Activated T-helper 2 cell treated with anti-CD3 and anti-CD28 coated beads, Interferon-gamma antibody, Interleukin-2, Interleukin-4, amounts not matched to agents 10 μg/mL and 5 μg/mL and 100 μg/mL, durations not matched to agents 14 hours and 24 hours and 36 hours (primary cell): ENCODE measurements at places on chromosomes 4 and X. TPM values are rescaled to one million over a fixed set of nuclear protein-coding genes. Genes with fewer than 3 reads are reported as not detected.
A peak's percentile ranks its signal among the peaks of the same experiment; 100 is the strongest.

AP1S2 gene
- 33.8 and 35.5 TPM in 2 replicates for total RNA-seq

ZNF41 gene
- total RNA-seq: 8.7 and 9.7 TPM in 2 replicates

GLRA3 gene
- total RNA-seq: not detected in 2 replicates

PAGE1 gene
- total RNA-seq: not detected in 2 replicates

SH2D1A gene
- total RNA-seq: 54.9 and 57.7 TPM in 2 replicates

MAGEA3 gene
- total RNA-seq: not detected in 2 replicates

UGT2B17 gene
- total RNA-seq: not detected in 2 replicates

SLC39A8 gene
- total RNA-seq: 136 TPM in 2 replicates

- no peak overlapping the region for H3K27ac ChIP-seq
- H3K27me3 ChIP-seq: no peaks in the 10 kb centered on the region
- H3K4me1 ChIP-seq: no peaks in the 10 kb centered on the region
- no peak for DNase-seq
Measured at GRCh38 chr4:74109870-74110605, 11.0 kb upstream of the CXCL2 start.

DNA sequence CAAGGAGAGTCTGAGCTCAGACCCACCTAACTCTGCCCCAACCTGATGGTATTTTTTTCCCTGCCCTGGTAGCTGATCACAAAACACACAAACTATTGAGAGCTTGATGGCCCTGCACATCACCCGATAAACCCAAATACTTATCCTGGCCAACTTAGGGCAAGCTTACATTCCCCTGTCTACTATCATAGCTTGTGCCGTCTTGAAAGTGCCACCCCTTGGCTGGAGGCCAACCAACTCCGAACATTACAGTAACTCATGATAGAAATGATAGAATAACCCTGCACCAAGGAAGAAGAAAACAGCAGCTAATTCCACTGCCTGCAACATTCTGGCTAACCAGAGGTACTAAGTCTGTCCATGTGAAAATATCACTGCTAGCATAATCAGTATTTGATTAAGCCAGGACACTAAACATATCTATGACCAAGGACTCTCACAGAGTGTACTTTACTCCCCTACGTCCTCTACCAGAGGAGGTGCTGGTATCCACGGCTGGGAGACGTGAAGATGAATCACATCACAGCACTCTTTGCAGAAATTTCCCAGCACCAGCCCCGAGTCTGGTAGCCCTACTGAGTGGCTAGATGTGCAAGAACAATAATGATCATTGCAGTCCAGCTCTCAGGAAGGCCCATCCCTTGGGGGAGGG, 8.9 kb downstream of the STBD1 start:
- no peak overlapping the region for H3K27ac ChIP-seq
- no peak for DNase-seq

- H3K27me3 ChIP-seq: peaks cover 8% of the 10 kb centered on the region
- no peaks in the 10 kb centered on the region for H3K4me1 ChIP-seq
- no peak within 1 kb of the TSS for H3K27ac ChIP-seq
- no peak within 1 kb of the TSS for H3K4me3 ChIP-seq
- no peaks in the 10 kb centered on the region for H3K36me3 ChIP-seq
- DNase-seq: no peak
Measured at GRCh38 chr4:185811509-185812364, at the start of gene SORBS2. Gene SORBS2 (minus strand): TSS chr4:185812194. CDS start chr4:185690571, 121,623 bp downstream.

DNA sequence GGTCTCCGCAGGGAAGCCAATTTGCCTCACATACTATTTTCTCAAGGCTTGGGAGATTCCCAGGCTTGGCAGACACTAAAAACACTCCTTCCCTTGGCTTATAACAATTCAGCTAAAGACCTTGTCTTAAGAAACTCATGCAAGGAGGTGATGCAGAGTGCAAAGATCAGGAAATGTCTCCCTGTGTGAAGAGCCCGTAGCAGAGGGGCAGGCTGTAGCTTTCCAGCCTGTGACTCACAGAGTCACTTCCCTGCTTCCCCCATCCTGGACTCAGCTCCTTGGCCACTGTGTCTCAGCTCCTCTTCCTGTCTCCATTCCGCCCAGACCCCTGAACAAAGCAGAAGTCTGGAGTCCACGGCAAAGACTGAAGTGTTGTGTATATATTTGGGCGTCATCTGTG, 56.1 kb downstream of the KDR start:
- H3K36me3 ChIP-seq: no peaks in the 10 kb centered on the region
- H3K27ac ChIP-seq: no peak overlapping the region
- no peaks in the 10 kb centered on the region for H3K4me1 ChIP-seq
- H3K4me3 ChIP-seq: no peak overlapping the region
- no peak for DNase-seq
- no peaks in the 10 kb centered on the region for H3K27me3 ChIP-seq

- no peak overlapping the region for H3K27ac ChIP-seq
- H3K4me1 ChIP-seq: peaks cover 19% of the 10 kb centered on the region
- peaks cover 58% of the 10 kb centered on the region for H3K27me3 ChIP-seq
- H3K4me3 ChIP-seq: no peak overlapping the region
- DNase-seq: no peak
- H3K36me3 ChIP-seq: peaks cover 6% of the 10 kb centered on the region
Measured at GRCh38 chr4:56659946-56660345, 21.1 kb downstream of the HOPX start.

- H3K27me3 ChIP-seq: no peaks in the 10 kb centered on the region
- H3K27ac ChIP-seq: no peak overlapping the region
- DNase-seq: no peak
- H3K36me3 ChIP-seq: no peaks in the 10 kb centered on the region
Measured at GRCh38 chr4:93063325-93063724, 759.6 kb downstream of the GRID2 start.

GRCh38 chr4:141417387-141417786, 196.7 kb downstream of the ZNF330 start:
- H3K27me3 ChIP-seq: no peaks in the 10 kb centered on the region
- no peaks in the 10 kb centered on the region for H3K4me1 ChIP-seq
- H3K36me3 ChIP-seq: no peaks in the 10 kb centered on the region
- no peak for DNase-seq

DNA sequence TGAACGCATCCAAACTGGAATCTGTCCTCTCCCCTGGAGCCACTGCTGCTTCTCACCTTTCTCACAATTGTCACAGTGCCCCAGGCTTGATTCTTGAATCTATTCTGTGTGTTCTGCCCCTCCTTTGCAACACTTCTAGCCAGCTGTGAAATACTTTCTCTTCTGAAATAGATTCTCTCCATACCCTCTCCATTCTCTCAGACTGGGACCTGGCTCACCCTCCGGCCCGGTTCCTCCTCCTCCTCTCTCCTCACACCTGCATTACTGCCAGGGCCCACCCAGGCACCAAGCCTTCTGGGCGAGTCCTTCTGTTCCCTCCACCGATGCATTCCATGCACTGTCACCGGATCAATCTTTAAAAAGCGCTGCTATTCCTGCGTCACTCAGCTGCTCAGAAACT, 336.1 kb downstream of the UNC5C start:
- H3K4me3 ChIP-seq: no peak overlapping the region
- H3K27ac ChIP-seq: no peak overlapping the region
- no peaks in the 10 kb centered on the region for H3K36me3 ChIP-seq
- DNase-seq: no peak
- H3K27me3 ChIP-seq: peaks cover 2% of the 10 kb centered on the region
- peaks cover 11% of the 10 kb centered on the region for H3K4me1 ChIP-seq

DNA sequence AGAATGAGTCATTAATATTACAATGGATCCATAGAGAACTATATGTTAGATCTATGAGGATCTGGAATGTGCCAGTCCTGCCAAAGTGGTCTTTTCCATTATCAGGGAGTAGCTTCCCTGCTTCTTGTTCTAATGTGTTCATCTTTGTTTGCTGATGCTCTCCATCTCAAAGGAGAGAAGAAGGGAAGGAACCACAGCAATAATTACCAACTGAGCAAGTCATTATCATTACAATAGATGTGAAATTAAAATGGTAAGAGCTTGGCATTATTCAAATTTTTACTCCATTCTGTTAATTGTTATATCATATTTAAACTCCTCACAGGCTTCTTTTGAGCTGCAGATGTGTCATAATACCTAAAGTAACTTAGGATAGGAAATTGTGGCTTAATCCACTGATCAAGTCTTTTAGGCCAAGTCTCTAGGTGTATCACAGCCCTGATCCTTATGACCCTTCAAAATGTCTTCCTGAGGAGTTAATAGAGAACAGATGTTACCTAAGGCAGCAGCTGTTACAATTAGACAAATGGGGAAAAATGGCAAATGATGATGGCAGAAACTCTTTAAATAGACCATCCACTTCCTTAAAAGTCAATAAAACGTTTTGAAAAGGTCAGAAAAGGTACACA, 1492.7 kb upstream of the IGFBP7 start:
- no peaks in the 10 kb centered on the region for H3K36me3 ChIP-seq
- no peak overlapping the region for H3K27ac ChIP-seq
- H3K4me3 ChIP-seq: no peak overlapping the region
- no peak for DNase-seq
- no peaks in the 10 kb centered on the region for H3K4me1 ChIP-seq

DNA sequence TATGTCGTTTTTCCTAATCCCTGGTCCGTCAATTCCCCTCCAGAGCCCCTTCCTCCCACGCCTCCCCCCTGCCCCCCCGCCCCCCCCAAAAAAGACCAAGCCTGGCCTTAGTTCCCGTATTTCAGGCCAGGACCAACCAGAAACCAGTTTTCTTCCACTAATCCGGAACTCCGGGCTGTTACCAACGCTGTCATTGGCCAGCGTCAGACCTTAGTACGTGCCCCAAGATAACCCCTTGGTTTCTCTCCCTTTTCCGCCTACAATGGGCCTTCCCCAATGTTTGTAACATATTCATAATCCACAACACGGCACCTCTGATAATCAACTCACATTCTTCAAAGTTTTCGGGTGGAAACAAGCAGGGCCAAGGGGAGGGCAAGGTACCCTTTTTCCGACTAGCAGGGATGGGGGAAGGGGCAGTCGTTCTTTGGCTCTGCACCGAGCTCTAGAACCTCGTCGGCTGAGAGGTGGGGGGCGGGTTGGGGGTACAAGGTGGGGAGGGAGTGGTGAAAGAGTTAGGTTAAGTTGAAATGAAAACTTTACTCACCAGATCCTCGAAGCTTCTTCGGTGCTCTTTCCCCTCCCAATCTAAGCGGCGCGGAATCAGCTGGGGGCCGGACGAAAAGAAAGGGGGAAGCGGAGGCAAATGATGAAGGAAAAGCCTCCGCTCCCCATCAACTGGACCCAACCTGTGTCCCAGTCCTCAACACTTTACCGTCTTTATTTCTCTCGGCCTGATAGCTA, 1.5 kb downstream of the BRWD3 start:
- H3K4me1 ChIP-seq: peaks cover 21% of the 10 kb centered on the region
- DNase-seq: peak; percentile 72
- peaks cover 13% of the 10 kb centered on the region for H3K36me3 ChIP-seq
- no peaks in the 10 kb centered on the region for H3K27me3 ChIP-seq

GRCh38 chr4:173509036-173510001, 20.7 kb downstream of the HAND2 start:
- peaks cover 5% of the 10 kb centered on the region for H3K36me3 ChIP-seq
- no peak overlapping the region for H3K27ac ChIP-seq
- peaks cover 9% of the 10 kb centered on the region for H3K4me1 ChIP-seq
- H3K4me3 ChIP-seq: peak overlapping the region; percentile 68
- H3K27me3 ChIP-seq: peaks cover 83% of the 10 kb centered on the region

DNA sequence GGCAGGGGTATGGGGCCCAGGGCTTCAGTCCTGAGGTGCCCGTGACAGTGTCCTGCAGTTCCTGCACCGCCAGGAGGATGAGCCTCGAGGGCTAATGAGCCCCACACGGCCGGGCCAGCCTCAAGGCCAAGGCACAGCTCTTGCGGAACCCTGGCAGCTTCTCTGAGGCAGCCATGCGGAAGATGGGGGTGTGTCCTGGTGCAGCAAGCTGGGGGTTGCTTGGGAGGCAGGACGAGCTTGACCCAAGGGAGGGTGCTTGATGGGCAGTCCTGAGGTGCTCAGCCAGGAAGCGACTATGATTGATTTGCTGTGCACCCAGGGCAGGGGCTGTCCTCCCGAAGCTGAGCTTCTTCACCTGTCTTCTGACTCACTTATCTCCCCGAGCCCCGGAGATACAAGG, 9.1 kb upstream of the FGFR3 start:
- no peaks in the 10 kb centered on the region for H3K4me1 ChIP-seq
- no peak overlapping the region for H3K4me3 ChIP-seq
- H3K36me3 ChIP-seq: no peaks in the 10 kb centered on the region
- no peak for DNase-seq
- no peaks in the 10 kb centered on the region for H3K27me3 ChIP-seq

- DNase-seq: no peak
- no peaks in the 10 kb centered on the region for H3K4me1 ChIP-seq
- H3K36me3 ChIP-seq: no peaks in the 10 kb centered on the region
- peaks cover 2% of the 10 kb centered on the region for H3K27me3 ChIP-seq
- no peak overlapping the region for H3K4me3 ChIP-seq
Measured at GRCh38 chr4:152176627-152177214, 359.2 kb downstream of the FBXW7 start.

DNA sequence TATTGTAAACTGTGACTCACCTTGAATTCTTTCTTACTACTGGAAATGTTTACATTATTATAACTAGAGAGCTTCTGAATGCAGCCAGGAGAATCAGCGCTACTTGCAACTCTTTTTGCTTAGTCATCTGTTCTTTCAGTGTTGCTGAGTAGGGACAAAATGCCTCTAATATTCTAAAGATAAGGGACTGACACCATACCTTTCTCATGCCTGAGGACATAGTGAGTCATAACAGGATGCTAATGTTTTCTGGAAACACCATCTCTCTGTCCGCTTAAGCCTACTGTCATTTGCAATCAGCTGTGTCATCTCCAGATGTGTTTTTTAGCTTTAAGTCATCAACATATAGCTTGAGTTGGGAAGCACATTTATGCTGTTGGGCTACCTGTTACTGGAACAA, 108.3 kb downstream of the QRFPR start:
- peaks cover 17% of the 10 kb centered on the region for H3K4me1 ChIP-seq
- DNase-seq: no peak
- H3K4me3 ChIP-seq: no peak overlapping the region

DNA sequence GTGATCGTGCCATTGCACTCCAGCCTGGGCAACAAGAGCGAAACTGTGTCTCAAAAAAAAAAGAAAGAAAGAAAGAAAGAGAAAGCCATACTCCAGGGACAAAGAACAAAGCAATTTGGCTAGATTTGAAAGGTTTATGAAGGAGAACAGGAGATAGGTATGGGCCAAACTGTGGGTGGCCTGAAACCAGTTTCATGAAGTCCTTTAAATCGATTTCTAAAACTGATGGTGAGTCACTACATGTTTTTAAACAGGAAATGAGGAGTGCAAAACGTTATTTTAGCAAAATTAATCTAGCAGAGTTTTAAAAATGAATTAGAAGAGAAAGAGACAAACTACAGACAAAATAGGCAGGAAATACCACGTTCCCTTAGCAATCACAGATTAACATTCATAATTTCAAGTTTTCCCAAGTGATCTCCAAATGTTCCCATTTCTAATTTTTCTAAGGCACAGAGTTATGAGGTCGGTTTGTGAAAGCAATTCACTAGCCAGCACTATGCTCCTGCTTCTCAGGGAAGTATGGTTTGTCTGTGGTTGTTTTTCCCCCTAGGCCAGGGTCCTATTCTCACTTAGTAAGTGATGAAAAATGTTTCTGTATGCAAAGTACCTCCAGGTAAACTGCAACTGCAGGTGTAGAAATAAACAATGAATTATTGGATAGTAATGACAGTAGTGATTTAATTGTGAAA, 190.6 kb downstream of the PPP3CA start:
- no peaks in the 10 kb centered on the region for H3K36me3 ChIP-seq
- H3K4me3 ChIP-seq: no peak overlapping the region
- no peak for DNase-seq
- H3K27ac ChIP-seq: peak overlapping the region; percentile 63
